ENCODE measurements at places on chromosomes 16 and 17.
A peak's percentile ranks its signal among the peaks of the same experiment; 100 is the strongest.

DNA sequence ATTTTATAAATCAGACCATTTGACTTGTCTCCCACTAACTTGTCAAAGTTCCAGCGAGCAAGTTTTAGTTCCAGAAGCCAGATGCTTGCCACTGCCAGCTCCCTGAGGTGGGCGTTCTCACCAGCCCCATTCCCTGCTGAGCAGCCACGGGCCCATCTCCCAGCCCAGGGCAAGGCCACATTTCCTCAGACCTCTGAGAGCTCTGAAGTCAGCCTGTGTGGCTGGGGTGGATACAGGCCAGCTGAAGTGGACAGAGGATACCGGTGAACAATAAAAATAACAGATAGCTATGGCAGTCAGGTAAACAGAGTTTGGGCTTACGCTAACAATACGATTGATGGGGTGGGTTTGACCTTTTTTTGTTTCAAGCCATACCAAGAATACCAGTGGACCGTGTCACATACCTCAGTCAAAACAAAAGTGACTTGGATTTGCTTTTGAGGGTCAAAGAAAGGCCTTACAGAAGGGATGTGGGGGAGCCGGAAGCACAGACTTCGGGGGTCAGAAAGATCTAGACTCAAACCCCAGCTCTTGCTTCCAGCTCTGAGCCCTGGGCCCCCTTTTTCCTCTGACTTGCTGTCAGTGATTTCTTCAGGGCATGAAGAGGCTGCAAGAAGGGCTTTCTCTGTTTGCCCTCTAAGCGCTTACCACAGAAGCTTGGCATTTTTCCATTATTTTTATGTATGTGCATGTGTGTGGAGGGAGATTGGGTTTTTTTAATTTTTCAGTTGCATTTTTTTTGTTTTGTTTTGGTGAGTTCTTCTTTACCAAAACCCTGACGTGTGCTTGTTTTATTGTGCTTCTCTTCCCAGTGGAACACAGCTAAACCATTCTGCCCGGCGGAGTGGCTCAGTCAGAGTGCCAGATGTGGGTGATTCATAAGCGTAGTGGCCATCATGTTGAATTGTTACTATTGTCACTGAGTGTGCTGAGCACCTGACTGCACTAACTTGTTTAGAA, 109.9 kb downstream of the GNAO1 start:
- no peak for DNase-seq

GRCh38 chr16:7182510-7183109, 150.0 kb upstream of the RBFOX1 start:
- peak; percentile 76 for DNase-seq

GRCh38 chr16:52439171-52439701, 107.7 kb downstream of the TOX3 start:
- DNase-seq, result peak; percentile 26

GRCh38 chr16:47387026-47387734, 73.7 kb downstream of the ITFG1 start:
- DNase-seq, result no peak

DNA sequence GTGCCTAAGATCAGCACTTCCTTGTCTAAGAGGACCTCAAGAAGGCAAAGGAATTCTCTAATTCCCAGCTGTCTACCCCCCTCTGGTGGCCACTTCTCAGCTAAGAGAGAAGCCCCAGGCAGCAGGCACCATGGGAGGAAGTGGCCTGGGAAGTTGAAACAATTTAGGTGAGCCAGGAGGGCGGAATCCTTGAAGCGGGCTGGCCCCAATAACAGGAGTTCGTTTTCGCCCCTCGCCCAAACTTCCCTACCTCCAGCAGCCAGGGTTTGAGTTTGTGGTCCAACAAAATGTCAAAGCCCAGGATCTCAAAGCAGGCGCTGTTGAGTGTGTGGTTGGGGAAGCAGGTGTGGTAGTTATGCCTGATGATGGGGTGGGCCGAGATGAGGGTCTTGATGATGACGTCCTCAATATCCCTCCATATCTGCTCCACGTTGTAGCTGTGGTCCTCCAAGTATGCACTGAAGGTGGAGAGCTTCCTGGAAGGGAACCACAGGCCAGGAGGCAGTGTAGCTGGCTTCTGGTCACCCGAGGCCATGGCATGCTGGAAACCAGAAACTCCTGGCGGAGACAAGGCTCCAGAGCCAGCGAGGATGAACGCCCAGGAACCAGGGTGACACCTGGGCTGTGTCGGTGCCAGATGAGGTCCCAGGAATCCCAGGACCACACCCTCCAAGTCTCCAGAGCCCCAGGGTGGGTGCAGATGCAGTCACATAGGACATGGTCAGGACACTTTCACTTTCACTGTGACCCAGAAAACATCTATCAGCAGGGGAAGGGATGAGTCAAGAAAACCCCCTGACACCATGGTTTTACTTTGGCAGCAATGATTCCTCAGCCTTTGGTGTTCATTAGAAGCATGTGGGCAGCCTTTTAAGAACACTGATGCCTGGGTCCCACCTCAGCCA, 25.6 kb downstream of the TTLL6 start:
- peak; percentile 87 for DNase-seq

DNA sequence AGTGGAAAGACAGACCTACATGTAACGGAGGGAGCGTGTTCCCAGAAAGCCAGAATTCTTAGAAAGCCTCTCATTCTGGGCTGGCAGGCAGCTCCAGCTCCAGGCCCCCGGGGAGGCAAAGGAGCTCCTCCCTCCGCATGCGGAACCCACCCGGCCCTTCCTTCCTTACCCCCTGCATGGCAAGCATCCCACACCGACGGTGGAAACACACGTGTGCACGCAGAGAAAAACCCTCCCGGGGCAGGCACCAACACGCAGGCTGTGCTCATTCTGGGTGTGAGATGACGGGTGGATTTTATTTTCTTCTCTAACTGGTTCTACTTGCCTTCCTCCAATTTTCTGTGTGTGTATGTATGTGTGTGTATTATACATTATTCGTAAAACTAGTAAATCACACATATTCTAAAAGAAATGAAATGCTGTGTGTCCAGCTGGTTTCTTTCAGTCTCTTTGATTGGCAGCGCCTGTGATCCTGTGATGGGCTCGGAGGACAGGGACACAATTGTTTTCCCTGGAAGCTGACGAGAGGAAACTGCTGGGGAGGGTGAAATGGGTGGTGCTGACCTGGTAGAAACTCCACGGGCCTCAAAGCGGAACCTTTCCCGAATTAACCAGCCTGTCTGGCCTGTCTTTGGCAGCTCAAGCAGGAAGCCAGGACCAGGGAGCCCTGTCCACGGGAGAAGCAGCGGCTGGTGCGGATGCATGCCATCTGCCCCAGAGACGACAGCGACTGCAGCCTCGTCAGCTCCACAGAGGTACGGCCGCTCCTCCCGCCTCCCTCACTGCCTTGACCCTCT, 22.2 kb downstream of the CARD14 start:
- peak; percentile 55 for DNase-seq

- DNase-seq, result no peak
Observed at GRCh38 chr16:57273826-57274225, 10.6 kb downstream of the PLLP start.

DNA sequence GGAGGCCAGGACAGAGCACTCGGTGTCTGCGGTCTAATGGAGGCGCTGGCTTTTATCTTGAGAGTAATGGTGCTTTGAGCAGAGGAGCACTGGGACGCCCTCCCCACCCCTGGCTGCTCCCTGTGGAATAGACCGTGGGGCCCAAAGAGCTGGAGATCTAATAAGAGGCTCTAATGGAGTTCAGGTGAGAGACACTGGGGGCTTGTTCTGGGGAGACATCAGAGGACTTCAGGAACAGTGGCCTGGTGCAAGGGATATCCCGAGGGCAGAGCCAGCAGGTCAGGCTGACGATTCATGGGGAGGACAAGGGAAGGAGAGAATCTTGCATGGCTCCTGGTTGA, 9.5 kb upstream of the KRT19 start:
- DNase-seq, result no peak

DNA sequence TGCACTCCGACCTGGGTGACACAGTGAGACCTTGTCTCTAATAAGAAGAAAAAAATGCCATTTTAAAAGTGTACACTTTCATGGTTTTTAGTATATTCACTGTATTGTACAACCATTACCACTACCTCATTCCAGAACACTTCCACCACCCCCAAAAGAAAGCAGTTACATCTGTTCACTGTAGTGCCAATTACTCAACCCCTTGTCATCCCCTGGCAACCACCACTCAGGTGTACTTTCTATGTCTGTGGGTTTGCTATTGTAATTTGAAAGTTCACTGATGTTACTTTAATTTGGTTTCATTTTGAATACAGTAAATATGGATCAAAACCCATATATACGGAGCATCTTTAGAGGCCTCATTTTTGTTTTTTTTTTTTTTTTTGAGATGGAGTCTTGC, 6.1 kb downstream of the ZG16 start:
- no peak for DNase-seq

- no peak for DNase-seq
Observed at GRCh38 chr16:12482455-12483220, 321.0 kb downstream of the CPPED1 start.

GRCh38 chr17:49716668-49717364, 9.1 kb upstream of the SLC35B1 start:
- DNase-seq, result no peak

- DNase-seq, result no peak
Observed at GRCh38 chr16:29745121-29745852, 503 bp downstream of the C16orf54 start.

GRCh38 chr17:18236494-18236893, 11.1 kb downstream of the LLGL1 start:
- DNase-seq, result no peak

GRCh38 chr16:13307851-13308250, 406.5 kb downstream of the SHISA9 start:
- DNase-seq, result no peak

DNA sequence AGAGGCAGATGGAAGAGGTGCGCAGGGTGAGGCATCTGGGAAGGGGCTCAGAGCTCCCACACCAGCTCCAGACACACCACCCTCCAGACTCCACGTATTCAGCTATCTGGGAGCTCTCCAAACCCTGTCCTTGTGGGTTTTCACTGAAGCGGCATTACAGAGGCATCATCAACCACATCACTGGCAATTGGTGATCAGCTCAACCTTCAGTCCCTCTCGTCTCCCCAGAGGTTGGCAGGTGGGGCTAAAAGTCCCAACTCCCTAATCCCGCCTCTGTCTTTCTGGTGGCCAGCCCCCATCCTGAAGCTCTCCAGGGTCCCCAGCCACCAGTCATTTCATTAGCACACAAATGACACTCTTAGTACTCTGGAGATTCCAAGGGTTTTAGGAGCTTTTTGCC, 123.9 kb downstream of the KCNJ12 start:
- DNase-seq, result no peak

DNA sequence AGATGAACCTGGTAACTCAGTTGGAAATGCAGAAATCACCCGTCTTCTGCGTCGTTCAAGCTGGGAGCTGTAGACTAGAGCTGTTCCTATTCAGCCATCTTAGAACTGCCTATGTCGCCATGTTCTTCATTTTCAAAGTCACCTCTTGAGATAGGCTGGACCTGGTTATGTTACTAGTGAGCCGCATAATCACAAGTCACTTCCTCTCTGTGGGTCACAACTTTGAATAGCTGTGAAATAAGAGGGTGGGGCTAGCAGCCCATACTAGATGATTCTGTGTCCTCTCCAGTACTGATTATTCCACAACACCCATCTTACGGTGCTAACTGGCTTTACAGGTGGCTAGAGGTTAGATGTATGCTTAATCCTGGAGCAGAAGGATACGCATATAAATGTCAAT, 74.2 kb downstream of the VPS53 start:
- DNase-seq, result no peak

DNA sequence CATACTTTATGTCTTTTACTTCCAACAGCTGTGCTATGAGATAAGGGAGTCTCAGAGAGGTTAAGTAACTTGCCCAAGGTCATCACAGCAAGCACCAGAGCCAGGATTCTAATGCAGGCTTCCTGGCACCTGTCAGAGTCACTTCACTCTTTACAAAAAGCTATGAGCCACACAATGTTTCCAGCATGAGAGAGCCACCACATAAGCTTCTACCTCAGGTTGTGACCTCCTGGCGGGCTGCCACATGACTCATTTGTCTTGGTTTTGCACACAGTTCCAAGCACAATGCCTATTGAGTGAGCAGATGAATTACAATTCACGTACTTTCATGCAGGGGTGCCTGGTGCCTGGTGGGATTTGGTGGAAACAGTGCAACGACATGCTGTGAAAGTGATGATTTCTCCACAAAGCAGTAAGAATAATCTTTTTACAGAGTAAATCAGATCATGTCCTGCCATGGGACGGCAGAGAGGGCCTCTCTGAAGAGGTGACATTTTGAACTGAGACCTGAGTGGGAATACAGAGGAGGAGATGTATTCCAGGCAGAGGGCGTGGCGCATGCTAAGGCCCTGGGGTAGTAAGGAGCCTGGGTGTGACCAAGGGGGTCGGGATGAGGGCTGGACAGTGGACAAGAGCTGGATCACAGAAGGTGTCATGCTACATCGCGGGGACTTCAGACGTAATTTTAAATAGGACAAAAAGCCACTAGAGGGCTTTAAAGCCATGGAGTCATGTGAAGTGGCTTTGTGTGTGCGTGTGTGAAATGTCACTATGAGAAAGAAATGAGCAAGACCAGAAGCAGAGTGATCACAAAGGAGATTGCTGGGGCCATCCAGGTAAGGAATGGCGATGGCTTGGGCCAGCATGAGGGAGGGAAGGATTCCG, 53.4 kb downstream of the CACNG3 start:
- DNase-seq, result peak; percentile 6

- DNase-seq, result no peak
Observed at GRCh38 chr16:13931845-13932244, 11.9 kb downstream of the ERCC4 start.

- no peak for DNase-seq
Observed at GRCh38 chr16:14070555-14070876, 603 bp upstream of the MRTFB start.

DNA sequence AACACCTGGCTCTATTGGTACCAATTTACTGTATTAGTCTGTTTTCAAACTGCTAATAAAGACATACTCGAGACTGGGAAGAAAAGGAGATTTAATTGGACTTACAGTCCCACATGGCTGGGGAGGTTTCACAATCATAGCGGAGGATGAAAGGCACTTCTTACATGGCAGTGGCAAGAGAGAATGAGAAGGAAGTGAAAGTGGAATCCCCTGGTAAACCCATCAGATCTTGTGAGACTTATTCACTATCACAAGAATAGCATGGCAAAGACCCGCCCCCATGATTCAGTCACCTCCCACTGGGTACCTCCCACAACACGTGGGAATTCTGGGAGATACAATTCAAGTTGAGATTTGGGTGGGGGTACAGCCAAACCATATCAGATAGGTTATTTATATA, 22.6 kb upstream of the GOSR1 start:
- no peak for DNase-seq

DNA sequence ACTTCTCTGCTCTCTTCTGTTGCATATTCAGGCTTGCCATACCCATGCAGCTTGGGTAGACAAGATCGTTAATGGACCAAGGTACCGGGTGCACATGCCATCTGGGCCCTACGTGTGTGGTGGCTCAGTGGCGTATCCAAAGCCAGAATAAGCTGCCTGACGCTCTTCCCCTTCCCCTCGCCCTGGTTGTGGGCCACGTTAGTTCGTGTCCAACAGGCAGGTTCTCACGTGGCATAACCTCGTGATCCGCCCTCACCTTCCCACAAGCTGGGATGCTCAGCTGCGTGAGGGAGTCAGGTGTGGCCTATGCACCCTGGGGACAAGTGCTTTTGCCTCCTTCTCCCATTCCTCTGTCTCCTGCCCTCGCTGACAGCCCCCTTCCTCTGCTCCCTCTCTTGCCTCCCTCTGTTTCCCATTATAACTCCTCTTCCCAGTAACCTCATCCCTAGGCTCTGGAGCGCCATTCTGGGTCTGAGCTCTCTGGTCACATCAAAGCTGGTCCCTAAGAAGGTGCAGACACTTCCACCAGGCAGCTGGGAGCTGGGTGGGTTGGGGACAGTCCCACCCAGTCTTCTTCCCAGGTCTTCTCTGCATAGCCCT, 77.6 kb downstream of the PLD6 start:
- no peak for DNase-seq

- peak; percentile 53 for DNase-seq
Observed at GRCh38 chr16:70395345-70395901, 43.5 kb downstream of the ST3GAL2 start.

Data from eye (tissue), 1 donor.